ENCODE measurements at places on chromosomes 1 and 21.

DNA sequence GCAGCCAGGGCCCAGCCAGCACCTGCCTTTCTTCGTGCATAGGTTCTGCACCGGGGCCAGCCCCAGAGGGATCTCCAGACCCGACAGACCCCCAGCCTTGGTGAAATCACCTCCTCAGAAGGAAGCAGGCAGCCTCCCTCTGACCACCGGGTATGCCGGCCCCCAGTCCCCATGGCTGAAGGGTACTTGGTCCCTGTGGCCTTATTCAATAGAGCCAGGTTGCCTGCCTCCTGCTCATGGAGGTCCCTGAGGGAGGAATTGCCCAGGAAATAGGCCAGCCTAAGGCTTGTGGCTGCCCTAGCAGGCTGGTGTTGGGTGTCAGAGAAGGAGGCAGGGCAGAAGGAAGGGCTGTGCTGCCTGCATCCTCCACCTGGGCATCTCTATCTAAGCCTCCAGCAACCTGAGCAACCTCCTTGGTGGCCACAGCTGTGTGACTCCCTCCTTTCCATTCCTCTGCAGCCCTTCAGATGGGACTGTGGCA, 338.2 kb upstream of the VAMP3 start:
- no peak for DNase-seq

DNA sequence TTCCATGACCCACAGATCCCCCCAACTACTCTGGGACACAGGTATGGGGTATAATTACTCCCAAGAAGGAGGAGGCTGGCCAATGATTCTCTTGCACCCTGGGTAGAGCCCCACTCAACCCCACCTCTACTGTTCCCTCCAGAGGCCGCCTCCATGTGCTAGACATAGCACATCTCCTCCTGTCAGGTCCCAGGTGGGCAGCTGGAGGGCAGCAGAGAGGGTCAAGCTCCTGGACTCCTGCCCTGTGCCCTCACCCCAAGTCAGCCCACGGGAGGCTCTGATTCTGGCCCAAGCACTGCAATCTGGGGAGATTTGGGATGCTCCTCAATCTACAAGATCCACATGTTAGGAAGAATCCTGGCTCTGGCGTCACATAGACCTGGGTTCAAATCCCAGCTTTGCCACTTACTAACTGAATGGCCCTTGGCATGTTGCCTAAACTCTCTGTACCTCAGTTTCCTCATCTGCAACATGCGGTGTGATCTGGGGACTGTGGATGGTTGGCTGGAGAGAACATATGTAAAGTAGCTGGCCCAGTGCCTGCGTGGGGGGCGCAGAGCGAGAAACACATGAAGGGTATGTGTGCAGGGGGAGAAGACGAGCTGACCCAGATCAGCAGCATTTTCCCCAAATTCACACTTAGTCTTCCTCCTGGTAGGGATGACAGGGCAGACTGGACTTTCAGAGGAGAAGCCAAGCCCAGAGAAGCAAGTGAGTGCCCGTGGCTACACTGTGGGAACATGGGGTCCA, 23.2 kb downstream of the TNNT2 start:
- DNase-seq: no peak

- DNase-seq: no peak
These were observed 5.5 kb downstream of the TRAF5 start for GRCh38 chr1:211332036-211332616.

- no peak for DNase-seq
These were observed 270.6 kb downstream of the NEGR1 start for GRCh38 chr1:72011721-72012120.

GRCh38 chr1:158793604-158794003, 12.6 kb upstream of the OR6N2 start:
- no peak for DNase-seq

DNA sequence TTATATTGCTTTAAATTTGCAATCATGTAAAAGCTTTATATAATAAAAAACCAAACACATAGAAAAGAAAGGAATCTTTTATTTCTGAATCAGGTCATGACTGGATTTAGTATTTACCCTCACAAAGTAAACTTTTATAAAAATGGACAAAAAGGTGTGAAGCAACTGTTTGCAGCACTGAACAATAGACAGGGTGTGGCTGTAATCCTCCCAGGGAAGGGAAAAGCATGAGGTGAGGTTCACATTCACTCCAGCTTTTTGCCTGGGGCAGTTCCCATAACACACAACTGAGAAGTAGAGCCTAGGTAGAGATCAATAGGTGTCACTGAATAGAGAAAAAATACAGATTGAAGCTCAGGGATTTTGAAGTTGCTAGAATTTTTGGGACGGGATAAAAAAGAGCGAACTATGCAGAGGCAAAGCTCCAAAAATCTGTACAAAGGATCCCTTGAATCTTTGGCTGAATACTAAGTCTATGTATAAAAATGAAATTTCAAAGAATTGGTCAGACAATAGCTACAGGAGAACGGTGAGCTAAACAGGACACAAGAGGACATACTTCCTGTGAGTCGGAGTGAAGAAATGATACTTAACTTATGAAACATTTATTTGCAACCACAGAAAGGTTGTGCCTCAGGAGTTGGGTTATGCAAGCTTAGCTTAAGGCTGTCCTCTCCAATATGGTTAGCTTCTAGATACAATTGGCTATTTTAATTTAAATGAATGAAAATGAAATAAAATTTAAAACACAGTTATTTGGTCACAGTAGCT, 162.0 kb upstream of the ZP4 start:
- no peak for DNase-seq

DNA sequence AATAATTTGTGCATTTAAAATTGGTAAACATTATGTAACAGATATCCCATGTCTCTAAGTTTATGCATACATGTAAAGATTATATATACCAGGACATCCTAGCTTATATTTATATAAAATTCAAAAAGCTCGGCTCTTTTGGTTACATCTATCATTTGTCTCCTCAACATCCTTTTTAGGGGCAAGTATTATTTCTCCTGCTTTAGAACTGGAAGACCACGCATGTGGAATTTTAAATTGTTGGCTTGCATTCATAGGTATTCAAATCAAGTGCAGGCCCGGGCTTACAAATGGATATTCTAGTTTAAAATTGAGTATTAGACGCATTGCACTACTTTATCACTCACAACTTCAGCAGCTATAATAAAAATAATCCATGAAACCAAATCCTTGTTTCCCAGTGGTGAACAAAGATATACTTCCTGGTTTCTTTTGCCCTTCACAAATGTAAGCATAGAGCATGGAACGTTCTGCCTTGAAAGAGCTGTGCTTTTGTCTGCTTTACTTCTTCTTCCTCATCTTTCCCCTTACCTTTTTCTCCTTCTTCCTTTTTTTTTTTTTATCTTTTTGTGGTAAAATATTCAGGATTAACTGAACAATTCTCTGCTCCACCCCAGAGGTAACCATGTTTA, 57.1 kb downstream of the DDAH1 start:
- no peak for DNase-seq

- peak; percentile 66 for DNase-seq
These were observed 28.2 kb upstream of the LGALS8 start for GRCh38 chr1:236495467-236496112.

All from WERI-Rb-1 (cell line).